Stimulated activated CD4-positive, alpha-beta T cell treated with anti-CD3 and anti-CD28 coated beads, TNF-alpha, amount 100 ng/mL, for 1 hour (primary cell): ENCODE measurements at places on chromosomes 7 and 10.

DNA sequence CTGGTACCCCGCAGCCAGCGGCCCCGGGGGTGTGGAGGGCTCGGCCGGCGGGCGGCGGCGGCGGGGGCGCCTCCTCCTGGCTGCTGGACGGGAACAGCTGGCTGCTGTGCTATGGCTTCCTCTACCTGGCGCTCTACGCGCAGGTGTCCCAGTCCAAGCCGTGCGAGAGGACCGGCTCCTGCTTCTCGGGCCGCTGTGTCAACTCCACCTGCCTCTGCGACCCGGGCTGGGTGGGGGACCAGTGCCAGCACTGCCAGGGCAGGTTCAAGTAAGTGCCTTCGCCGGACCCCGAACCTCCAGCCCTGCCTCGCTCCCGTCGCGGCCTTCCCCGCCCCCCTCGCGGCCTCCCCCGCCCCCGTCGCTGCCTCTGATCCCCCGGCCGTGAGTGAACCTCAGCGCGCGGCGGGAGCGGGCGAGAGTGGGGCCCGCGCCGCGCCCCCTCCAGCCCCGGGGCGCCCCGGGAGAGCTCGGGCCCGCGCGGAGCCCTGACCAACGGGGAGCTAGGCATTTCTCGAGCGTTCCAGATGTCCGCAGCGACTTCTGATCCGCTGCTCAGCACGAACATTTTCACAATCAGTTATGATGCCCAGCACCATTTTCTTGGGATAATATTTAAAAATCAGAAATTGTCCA is 727 bp downstream of the ATRNL1 start:
- DNase-seq = no peak

DNA sequence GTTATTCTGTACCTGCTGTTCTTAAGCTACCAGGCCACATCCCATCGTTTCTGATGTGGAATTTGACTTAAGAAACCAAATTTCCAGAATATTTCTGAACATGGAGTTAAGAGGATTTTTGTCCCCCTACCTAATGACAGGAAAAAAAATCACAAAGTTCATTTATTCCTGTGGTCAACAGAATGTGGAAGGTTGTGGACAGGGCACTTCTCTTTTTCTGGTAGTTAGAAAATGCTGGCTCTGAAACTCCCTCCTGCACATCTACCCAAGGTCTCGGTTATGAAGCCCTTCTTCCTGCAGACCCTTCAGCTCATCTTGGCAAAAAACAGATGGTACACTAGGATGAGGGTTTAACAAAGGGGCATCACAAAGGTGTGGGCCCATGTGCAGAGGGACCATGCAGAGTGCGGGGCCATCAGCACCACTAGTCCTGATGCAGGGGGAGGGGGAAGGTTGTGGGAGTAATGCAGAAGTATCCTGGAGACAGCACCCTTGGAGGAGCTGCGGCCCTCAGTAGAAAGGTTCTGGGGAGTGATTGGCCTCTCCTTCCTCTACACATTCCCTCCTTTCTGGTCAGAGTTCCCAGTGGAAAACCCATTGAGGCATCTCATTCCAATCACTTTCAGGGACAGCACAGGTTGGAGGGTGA is 9.8 kb downstream of the ALOX5 start:
- DNase-seq = no peak

DNA sequence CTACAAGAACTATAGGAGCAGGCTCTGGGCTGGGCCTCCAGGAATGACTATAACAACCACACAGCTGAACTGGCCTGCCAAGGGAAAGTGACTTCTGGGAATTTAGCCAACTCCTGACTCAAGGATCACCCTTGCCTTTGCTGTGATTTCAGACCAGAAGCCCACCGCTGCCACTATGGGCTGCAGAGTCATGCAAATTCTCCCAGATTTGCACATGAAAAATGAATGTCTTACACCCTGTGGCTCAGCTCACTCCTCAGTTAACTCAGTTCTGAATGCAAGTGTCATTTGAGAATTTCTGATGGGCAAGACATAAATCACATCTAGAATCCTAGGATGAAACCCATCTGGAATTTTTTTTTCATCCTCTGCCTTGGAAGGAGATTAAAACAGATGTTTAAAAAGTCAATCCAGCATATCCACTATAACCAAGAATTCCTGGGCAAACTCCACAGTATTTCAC is 186.5 kb upstream of the BET1 start:
- DNase-seq = no peak

DNA sequence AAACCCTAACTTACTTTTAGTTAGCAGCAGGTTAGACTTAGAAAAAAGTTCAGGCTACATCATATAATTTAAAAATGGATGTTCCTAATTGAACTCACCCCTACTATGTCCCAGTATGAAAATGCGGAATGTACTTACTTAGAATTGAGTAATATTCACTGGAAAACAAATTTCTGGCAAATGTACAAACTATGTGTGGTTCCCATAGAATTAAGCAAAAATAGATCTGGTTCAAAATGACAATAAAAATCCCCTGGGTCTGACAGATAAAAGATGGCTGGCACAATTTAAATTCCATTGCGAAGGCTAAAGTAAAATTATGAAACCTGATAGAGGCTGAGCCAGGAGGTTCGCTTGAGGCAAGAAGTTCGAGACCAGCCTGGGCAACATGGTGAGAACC is 42.4 kb upstream of the PRKAR2B start:
- DNase-seq = no peak

DNA sequence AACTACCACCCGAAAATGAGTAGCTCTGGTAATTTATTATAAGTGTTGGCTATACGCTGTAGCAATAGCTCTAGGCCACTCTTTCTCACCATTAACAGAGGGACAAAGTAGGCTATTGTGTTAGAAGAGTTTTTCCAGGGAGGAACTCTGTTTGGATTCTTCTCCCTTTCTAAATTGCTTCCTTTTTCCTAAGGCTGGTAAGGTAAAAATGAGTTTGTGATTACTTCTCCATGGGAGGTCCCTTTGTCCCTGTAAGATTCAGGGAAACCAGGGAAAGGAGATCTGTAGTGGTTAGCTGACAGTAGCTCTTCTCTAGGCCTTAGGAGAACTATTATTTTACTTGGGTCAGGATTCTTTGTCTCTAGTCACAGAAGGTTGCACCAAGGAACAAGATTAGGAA is 23.2 kb upstream of the SEMA3E start:
- no peak for DNase-seq

- DNase-seq = no peak
Measured at GRCh38 chr7:125316466-125316865, 386.8 kb upstream of the POT1 start.

DNA sequence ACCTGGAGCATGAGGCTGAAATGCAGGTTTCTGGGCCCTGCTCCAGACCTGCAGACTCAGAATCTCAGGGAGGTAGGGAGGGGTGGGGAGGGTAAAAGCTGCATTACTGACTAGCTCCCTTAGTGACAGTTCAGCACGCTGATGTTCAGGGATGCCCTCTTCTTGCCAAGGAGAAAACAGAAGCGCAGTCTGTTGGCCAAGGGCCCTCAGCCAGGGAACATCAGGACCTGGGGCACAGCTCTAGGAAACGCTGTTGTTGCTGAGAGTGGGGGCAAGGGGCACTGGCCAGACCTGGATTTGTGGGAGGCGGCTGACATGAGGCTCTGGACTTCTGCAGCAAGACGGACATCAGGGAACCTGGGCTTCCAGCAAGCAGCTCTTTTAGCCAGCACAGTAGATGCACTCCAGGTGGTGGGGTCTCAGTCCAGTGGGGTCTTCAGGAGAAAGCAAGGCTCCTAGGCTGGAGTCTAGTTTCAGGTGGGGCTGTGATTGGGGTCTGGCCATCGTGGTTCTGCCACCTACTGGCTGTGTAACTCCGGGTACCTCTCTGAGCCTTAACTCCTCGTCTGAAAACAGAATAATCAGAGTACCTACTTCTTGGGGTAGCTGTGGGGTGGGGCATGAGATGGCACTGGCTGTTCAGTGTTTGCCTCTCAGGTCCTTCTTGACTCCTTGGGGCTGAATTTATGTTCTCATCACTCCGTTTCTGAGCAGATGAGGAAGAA is 72.9 kb upstream of the PRLHR start:
- DNase-seq = no peak

- DNase-seq = no peak
Measured at GRCh38 chr10:132105302-132105995, 39.7 kb downstream of the JAKMIP3 start.

DNA sequence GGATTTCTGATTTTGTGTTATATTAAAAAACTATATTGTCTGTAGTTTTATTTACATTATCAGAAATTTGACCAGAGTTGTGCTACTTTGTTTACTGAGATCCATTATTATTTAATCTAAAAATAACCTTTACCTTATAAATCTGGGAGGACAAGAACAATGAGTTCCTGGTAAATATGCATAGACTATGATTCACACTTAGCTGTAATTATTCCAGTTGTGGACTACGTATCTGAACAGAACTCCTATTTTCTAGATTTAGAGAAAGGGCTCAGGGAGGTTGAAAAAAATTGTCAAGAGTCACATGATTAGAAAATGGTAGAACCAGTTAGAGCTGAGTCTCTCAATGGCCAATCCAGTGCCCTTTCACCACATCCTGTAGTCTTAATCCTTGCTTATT is 4.2 kb upstream of the GPR158 start:
- DNase-seq = no peak

DNA sequence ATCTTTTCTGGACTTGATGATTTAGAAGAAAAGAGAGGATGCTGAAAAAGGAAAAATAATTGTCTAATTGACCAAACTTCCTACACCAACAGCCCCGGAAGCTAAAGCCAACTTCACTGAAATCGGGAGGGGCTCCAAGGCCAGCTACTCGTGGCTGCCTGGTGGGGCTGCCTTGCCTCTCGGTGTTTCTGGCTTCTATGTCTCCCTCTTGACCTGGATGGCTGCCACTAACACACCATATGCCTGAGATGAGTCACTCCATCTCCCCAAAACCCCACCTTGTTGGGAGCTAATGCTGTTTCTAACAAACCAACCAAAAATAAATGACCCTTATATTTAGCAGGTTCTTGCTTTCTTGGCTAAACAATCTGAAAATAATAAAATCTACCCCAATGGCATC is 87.6 kb upstream of the AFAP1L2 start:
- no peak for DNase-seq

DNA sequence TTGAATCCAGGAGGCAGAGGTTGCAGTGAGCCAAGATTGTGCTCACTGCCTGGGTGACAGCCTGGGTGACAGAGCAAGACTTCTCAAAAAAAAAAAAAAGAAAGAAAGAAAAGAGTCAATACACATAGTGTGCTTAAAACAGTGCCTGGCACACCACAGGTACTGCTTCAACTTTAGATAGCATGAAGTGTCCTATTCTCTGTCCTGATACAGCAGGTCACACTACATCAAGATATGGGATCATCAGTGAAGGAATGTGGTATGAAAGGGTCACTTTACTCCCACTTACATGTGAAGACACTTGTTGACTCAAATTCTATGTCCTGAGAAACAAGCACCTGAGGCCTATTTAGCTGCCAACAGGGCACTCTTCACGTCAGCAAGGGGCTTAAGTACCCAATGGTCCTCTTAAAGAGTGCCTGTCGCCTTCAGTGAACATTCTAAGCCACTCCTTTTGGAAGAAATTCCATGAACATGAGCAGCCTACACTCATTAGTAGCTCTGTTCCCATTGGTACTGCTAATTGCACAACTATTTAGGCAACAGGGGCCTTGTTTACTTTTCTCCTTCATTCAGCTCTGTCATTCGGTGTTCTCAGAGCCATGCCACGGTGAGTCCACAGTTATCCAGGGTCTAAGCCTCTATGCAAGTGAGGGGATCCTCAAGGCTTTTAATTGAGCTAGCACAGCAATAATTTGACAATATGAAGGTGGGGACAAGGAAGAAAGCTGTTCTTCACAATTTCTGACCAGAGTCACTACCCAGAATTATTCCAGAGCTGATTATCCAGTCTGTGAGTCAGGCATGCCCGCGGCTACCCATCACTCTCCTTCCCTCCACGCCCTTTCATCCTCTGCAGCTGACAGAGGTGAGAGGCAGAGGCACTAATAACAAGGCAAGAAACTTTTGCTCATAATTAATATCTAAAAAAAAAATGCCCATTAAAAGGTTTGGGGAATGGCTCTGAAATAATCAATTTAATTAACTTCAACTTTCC is 56.6 kb upstream of the PTN start:
- DNase-seq = no peak

GRCh38 chr10:753530-753929 is 64.1 kb upstream of the DIP2C start:
- no peak for DNase-seq

DNA sequence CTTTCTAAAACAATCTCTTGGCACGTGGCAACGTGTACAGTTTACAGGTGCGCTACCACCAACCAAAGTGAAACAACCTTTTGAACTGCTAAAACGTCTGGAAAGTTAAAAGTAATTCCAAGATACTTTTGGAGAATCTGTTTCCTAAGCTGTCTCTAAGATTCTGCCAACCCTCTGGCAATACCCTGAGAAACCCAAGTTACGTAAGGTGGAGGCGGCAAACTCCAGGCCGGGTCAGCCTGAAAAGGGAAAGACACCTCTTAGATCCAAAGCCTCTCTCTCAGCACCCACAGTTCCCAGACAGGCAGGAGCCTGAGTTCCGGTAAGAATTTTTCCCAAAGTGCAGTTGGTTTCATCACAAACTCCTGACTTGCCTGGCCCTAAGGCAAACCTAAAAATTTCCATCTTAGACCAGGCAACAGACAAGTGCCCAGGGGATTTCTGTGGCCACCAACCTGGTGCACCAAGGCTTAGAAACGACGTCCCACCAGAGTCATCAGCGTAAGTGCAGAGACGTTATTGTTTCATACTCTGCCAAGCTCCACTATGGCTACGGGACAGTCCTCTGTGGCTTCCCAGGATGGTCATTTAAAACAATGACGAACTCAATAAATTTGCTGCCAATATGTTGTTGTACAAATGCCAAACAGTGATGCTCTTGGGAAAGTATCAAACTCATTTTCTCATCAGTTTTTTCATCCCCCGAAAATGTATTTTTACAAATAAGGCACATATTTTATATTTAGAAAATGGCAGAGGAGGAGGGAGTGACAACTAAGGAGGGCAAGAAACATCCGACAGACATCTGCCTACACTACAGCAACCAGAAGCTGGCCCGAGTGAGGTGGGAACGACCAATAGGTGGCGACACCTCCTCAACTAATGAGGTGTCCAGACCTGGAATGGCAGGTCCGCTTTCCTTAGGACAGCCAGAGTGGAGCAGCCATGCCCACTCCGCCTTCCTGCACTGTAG is 205.8 kb upstream of the FRMD4A start:
- DNase-seq = no peak

- DNase-seq = no peak
Measured at GRCh38 chr7:52197221-52197620, 838.2 kb upstream of the POM121L12 start.
